ENCODE measurements at places on chromosomes 1 and 21.

- peak; percentile 17 for DNase-seq
Observed at GRCh38 chr1:42952303-42953001, 6.2 kb downstream of the SLC2A1 start.

DNA sequence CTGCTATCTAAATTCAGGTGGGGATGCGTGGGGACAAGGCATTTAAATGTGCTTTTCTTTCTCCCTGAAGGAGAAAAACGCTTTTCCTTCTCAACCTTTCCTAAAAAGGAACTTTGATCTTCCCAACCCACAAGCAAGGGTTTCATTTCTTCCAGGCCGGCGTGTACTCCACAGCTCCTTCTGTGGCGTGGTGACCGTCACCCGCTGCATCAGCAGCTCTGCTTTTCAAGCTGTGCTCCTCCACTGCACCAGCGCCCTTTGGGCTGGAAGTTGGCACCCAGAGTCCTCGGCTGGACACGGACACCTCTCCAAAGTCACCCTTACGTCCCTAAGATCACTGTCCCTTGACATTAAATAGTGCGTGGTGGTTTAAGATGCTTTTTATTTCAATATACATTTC is 54.3 kb downstream of the PEX14 start:
- no peak for DNase-seq

- DNase-seq: no peak
Observed at GRCh38 chr1:161013131-161013487, 7.8 kb downstream of the F11R start.

- DNase-seq: no peak
Observed at GRCh38 chr1:211529011-211529410, 37.0 kb upstream of the RD3 start.

DNA sequence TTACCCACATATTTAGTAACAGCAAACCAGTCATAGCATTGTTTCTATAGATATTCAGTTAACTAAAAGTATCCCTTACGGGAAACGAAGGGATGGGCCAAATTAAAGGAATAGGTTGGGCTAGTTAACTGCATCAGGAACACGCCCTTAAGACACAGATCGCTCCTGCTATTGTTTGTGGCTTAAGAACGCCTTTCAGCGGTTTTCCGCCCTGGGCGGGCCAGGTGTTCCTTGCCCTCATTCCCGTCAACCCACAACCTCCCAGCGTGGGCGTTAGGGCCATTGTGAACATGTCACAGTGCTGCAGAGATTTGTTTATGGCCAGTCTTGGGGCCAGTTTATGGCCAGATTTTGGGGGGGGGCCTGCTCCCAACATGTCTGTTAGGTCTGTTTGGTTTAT is 14.7 kb downstream of the TNFRSF18 start:
- DNase-seq: no peak

DNA sequence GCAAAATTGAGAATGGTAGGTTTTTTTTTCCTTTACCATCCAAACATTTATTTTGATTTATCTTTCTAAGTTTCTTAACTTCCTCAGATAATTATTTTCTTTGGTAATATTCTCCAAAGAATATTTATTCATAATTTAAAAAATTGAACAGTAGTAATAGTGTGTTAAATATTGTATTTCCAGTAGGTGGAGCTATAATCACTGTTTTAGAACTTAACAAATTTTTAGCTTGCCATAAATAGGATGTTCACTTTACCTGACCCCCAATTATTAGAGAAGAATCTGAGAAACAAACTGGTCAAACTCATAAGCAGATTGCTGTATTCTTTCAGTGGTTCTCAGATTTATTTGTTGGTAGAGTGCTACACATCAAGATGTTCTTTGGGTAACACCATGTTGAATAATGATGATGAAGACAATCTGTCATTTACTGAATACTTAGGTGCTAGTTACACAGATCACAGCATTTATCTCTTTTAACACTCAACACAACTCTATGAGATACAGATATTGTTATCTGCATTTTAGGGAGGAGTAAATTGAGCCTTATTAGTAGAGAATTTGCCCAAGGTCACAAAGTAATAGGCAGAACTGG is 82.4 kb upstream of the GPR88 start:
- DNase-seq: no peak

GRCh38 chr21:34200288-34200905 is 127.0 kb downstream of the MRPS6 start:
- DNase-seq: no peak

GRCh38 chr1:213014642-213015041 is 1.0 kb downstream of the ANGEL2 start:
- peak; percentile 18 for DNase-seq

DNA sequence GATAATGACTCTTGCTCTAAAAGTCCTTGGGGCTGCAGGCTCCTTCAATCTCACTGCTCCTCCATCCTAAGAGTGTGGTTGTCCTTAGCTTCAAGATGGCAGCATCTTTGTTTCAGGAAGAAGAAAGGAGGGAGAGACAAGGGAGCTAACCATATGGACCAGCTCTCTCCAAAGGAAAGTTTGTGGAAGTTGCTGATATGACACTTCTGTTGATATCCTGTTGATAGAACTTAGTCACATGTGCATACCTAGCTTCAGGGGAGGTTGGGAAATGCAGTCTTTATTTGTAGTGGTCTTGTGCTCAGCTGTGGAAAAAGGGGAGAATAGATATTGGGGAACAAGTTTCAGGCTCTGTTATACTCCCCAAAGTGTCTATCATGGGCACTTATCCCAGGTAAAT is 186.9 kb downstream of the GIPC2 start:
- DNase-seq: no peak

GRCh38 chr21:43364851-43365424 is 62.0 kb downstream of the SIK1 start:
- no peak for DNase-seq

- peak; percentile 83 for DNase-seq
Observed at GRCh38 chr1:61082311-61083012, at the start of gene NFIA. NFIA (plus strand) TSS chr1:61082561.

DNA sequence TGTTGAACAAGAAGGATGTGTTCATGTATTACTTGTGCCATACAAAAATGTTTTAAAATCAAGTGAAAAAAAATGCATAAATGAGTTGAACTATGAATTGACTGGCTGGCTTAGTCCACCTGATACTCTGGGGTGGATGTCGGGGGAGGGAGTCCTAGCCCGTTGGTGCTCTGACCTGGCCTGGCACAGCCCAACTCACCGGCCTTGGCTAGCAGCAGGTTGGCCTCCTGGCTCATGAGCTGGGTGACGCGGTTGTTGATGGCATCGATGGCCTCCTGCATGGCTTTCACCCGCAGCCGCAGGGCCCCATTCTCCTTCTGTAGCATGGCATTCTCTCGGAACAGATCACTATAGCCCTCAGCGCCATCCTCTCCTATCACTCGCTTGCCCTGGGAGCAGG is 21.6 kb downstream of the KIF21B start:
- DNase-seq: no peak

- DNase-seq: no peak
Observed at GRCh38 chr1:168613038-168613451, 36.6 kb downstream of the XCL1 start.

GRCh38 chr1:87702455-87702854 is 373.8 kb downstream of the LMO4 start:
- no peak for DNase-seq

- DNase-seq: no peak
Observed at GRCh38 chr21:34276711-34277425, 86.9 kb upstream of the KCNE2 start.

GRCh38 chr1:20353836-20354235 is 63.2 kb downstream of the VWA5B1 start:
- no peak for DNase-seq

- peak; percentile 92 for DNase-seq
Observed at GRCh38 chr1:151762941-151763921, at the start of gene MRPL9. MRPL9 (minus strand) TSS chr1:151763496; CDS start chr1:151763479, 17 bp downstream.

GRCh38 chr1:221415651-221416050 is 326.2 kb downstream of the DUSP10 start:
- no peak for DNase-seq

GRCh38 chr21:31714741-31715365 is 17.1 kb downstream of the SCAF4 start:
- DNase-seq: no peak

- no peak for DNase-seq
Observed at GRCh38 chr21:24148461-24148860, 1458.8 kb downstream of the MRPL39 start.

- DNase-seq: peak; percentile 59
Observed at GRCh38 chr21:33824156-33824941, 91.3 kb downstream of the ATP5PO start.

DNA sequence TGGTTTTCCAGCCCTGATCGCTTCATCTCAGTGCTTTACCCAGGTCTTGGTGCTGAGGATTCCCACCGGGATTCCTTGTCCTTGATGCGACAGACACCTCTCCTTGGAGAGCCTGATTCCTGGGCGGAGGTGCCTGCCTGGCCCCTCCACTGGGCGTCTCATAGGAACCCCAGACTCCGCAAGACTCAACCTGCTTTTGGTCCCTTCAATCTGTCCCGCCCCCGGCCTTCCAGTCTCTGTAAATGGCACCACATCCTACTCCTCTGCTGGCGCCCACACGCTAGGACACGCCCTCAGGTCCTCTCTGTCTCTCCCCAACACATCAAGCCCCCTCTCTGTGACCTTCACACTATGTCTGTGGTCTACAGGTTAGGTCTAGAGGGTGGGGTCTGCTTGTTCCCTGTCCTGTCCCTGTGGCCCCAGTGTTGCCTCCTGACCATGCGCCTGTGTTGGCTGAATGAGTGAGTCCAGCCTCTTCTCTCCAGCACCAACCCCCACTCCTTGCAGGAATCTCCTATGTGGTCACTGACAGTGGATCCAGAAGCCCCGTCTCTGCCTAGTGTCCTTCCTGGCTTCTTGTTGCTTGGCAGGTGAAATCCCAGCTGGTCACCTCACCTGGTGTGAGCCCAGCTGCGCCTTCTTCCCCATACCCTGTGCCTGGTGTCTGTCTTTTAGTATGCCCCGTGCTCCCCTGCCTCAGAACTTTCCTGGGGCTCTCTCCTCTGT is 119.7 kb upstream of the C1orf174 start:
- DNase-seq: no peak
